ENCODE measurements at places on chromosomes 16 and 17.
A peak's percentile ranks its signal among the peaks of the same experiment; 100 is the strongest.

GRCh38 chr16:50674831-50675230 lies 6.3 kb downstream of the SNX20 start:
- no peak for DNase-seq

- no peak for DNase-seq
Measured at GRCh38 chr16:62068747-62069146, 32.5 kb upstream of the CDH8 start.

GRCh38 chr17:64217249-64217691 lies 45.8 kb downstream of the TEX2 start:
- no peak for DNase-seq

DNA sequence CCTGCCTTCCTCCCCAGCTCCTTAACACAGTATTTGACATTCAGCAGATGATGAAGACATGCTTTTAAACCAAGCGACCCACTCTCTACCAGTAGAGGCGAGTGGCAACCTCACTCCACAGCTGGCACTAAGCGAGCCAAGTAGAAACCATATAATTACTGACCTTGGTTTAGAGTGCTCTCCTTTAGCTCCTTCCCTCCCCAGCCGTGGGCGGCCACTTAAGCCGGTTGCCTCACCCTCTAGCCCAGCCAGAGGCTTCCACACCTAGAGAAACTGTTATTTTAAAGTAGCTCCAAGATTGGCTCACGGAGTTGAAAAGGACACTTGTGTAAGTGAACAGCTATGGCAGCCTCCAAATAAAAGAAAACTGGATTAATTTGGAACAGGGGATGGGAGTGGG lies 109.1 kb upstream of the CRHR1 start:
- DNase-seq = no peak

GRCh38 chr17:47716375-47716774 lies 16.7 kb upstream of the TBX21 start:
- DNase-seq = no peak

- DNase-seq = no peak
Measured at GRCh38 chr17:81448950-81449349, 53.7 kb downstream of the BAHCC1 start.

DNA sequence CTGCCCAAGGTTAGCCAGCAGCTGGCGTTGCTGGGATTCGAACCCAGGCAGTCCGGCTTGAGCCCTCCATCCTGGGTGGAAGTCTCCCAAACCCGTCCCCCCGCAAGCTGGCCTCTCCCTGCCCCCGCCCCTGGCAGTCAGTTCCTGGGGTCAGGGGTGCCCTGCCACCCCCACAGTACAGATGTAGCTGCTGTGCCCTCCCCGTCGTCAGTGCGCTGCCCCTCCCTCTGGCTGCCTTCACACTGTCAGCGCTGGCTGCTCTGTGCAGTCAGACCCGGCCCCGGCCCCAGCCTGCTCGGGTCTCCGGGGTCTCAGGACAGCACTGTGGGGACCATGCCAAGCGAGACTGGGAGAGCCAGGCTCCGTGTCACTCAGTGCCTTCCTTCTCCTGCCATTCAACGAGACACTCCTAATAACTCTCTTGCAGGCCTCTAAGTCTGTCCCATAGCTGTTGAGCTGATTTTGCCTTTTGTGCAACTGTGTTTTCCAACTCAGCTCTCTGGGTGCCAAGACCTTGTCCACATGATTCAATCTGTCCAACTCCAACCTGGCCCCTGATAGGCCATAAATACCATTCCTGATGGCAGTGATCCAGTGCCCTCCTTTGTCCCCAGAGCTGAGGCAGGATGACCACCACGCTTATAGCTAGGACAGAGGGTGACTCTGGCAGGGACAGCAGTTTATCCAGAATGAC lies 55.5 kb upstream of the IL34 start:
- DNase-seq = no peak

DNA sequence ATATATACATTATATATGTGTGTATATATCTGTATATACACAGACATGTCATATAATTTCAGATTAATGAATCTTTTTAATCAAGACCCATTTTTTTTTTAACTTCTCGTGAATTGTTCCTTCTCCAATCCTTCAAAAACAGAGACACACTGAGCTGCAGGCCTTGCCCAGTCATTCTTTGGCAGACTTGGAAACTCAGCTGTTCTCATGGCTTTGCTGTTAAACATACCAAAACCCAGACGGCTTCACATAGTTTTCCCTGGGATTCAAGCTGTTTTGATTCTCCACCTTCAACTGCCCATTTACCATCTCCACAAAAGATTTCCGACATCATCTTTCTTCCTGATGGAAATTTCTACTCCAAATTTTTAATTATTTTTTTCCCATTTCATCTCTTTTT lies 148.7 kb downstream of the KCNJ2 start:
- DNase-seq = peak; percentile 79

GRCh38 chr17:66398059-66398458 lies 95.6 kb downstream of the PRKCA start:
- no peak for DNase-seq

GRCh38 chr16:77549876-77550275 lies 115.0 kb upstream of the ADAMTS18 start:
- no peak for DNase-seq

DNA sequence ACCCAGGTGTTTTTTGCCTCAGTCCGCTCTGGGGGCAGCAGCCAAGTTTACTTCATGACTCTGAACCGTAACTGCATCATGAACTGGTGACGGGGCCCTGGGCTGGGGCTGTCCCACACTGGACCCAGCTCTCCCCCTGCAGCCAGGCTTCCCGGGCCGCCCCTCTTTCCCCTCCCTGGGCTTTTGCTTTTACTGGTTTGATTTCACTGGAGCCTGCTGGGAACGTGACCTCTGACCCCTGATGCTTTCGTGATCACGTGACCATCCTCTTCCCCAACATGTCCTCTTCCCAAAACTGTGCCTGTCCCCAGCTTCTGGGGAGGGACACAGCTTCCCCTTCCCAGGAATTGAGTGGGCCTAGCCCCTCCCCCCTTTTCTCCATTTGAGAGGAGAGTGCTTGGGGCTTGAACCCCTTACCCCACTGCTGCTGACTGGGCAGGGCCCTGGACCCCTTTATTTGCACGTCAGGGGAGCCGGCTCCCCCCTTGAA lies 2.1 kb upstream of the C17orf107 start:
- no peak for DNase-seq

DNA sequence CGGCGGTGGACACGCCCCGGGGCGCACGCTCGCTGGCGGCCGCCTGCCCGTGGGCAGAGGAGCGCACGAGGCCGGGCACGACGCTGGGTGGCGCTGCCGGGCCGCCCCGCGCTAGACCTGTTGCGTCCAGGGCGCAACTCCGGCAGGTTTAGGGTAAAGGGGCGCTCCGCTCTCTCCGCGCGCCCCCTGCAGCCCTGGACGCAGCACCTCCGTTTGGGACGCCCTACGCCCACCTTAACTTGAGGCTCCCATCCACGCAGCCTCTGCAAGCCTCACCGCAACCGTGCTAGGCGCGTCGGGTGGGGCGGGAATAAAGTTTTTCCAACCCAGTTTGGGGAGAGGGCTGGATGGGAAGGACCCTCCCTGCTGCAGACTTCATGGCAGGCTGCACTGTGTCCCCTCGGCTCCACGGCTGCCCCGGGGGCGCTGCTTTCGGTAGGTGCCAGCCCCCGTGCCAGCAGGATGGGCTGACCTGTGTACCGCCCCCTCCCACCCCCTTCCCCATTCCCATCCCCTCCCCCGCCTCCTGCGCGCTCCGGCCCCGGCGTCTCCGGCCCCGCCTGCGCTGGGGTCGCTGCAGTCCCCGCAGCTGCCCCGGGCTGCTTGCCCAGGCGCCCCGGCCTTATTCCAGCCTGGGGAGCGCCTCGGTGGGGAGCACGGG lies at the start of gene SYT17:
TSS of gene SYT17 (plus strand) at position 531 of the 661 bp plus-strand sequence. CDS start 407 bp downstream, outside the sequence.
- DNase-seq = peak; percentile 75

DNA sequence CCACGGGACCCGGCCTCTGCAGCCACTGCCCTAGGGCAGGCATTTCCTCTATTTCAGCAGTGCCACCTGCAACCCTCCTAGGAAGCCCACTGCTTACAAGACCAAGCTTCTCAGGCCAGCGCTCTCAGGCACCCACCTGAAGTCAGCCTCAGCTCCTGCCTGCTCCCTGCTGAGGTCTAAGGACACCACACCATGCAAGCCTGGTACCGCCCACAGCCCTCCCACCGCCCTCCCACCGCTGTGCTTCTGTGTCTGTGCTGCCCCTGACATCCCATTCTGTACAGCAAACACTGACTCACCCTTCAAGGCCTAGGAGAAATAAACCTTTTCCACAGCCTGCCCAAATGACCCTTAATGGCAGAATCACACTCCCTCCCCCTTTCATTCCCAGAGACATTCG lies 6.3 kb downstream of the CLUH start:
- no peak for DNase-seq

- no peak for DNase-seq
Measured at GRCh38 chr16:13630374-13630773, 289.6 kb upstream of the ERCC4 start.

DNA sequence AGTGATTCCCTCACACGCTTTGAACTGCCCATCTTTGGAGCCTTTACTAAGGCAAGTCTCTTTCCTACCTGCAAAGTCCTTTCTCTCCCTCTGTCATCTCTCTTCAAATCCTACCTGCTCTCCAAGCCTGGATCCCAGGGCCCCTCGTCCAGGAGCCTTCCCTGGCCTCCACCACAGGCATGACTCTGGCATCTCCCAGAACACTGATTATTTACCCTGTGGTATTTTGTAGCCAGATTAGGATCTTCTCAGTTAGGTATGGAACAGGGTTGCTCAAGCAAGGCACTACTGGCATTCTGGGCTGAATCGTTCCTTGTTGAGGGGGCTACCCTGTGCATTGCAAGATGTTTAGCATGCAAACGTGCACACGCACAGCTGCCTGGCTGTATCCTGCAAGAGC lies 31.9 kb upstream of the POLR3E start:
- no peak for DNase-seq

GRCh38 chr16:15487336-15488284 lies 53.2 kb downstream of the BMERB1 start:
- DNase-seq = no peak

DNA sequence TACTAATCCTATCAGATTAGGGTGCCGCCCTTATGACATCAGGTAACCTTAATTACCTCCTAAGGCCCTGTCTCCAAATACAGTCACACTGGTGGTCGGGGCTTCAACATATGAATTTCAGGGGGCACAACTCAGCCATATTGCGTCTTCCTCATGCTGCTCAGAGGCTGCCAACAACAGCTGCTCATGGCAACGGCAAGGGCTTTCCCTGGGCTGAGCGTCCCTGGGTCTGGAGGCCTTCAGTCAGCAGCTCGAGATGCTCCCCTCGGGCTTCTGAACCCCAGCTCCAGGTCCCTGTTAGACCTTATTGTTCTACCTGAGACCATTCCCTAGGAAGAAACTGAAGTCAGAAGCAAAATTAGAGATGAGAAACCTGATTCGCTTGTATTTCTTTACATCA lies 157.2 kb downstream of the TMEM132E start:
- DNase-seq = no peak

- DNase-seq = no peak
Measured at GRCh38 chr17:50682938-50683337, 24.8 kb downstream of the ANKRD40 start.

DNA sequence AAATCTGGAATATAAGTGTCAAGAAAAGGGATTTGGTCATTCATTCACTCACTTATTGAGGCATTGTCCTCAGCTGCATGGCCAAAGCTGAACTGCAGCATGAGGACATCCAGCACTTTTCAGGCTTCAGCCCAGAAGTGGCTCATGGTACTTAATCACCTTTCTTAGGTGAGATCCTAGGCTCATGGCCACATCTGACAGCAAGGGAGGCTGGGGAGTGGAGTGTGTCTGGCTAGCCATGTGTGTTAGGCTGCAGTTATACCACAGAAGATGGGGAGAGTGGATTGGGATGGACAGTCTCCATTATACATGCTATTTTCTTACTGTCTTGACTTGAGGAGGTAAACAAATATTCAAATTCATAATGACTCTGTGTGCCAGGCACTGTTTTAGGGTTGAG lies 68.8 kb downstream of the SHISA6 start:
- no peak for DNase-seq

GRCh38 chr16:49453021-49453420 lies 79.4 kb downstream of the C16orf78 start:
- DNase-seq = no peak

- DNase-seq = no peak
Measured at GRCh38 chr16:69745232-69745612, 9.5 kb downstream of the NOB1 start.

DNA sequence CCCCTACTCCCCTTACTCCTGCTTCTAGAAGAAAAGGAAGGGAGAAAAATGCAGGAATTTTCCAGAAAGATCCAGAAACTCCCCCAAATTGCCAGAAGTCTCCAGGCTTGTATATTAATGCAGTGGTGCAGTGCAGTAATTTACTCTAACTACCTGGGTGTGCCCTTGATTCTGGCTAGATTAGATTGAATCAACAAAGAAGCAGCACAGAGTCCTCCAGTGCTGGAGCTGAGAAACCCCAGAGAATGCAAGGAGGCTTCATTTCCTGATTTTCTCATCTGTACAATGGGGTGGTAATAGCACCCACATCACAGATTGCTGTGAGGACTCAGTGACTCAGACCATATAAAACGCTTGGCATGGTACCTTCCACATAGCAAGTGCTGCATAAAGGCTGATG lies 247.3 kb upstream of the RPL38 start:
- DNase-seq = no peak

- peak; percentile 78 for DNase-seq
Measured at GRCh38 chr16:53971616-53972015, 267.7 kb downstream of the FTO start.

DNA sequence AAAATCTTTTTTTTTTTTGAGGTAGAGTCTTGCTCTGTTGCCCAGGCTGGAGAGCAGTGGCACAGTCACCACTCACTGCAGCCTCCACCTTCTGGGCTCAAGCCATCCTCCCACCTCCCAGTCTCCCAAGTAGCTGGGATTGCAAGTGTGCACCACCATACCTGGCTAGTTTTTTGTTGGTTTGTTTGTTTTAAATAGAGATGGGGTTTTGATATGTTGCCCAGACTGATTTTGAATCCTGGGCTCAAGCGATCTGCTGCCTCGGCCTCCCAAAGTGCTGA lies 2.0 kb downstream of the LRRC37B start:
- no peak for DNase-seq

DNA sequence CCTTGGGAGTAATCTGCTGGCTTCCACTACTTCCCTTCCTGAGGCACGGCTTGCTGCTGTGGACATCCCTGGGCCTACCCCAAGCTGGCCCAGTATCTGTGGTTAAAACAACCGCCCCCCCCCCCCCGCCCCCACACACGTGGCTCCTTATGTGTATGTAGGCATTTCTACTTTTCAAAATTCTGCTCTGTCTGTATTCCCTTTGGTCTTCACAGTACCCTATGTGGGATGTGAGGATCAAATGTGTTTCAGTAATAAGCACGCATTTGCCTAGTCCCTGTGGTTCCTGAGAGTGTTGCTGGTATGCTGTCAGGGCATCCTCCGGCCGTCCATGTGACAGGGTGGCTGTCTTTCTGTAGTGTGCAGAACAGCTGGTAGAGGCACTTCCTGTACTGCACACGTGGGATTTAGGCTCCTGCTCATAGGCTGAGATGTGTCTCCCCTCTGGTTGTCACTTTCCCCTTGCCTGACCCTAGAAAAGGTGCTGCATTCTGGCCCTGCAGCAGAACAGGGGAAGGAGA lies 2.2 kb downstream of the NT5M start:
- peak; percentile 46 for DNase-seq

- DNase-seq = peak; percentile 36
Measured at GRCh38 chr16:29989111-29989858, 6.1 kb downstream of the HIRIP3 start.

DNA sequence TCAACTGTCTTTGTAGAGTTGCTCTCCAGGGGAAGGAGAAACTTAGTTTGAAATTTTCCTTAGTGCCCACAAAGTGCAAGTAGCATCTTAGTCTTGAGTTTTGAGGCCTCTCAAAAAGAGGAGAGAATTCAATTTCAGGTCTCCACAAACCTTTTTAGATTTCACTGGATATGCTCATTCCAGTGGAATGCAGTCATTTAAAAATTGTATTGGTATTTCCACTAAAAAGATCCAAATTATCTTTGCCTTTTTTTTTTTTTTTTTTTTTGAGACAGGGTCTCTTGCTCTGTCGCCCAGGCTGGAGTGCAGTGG lies 6.9 kb upstream of the FOXJ1 start:
- DNase-seq = no peak
